ENCODE measurements at places on chromosomes 4 and X.
A peak's percentile ranks its signal among the peaks of the same experiment; 100 is the strongest.

- DNase-seq, result no peak
These were observed 228.3 kb upstream of the TTC29 start for GRCh38 chr4:147173797-147174432.

DNA sequence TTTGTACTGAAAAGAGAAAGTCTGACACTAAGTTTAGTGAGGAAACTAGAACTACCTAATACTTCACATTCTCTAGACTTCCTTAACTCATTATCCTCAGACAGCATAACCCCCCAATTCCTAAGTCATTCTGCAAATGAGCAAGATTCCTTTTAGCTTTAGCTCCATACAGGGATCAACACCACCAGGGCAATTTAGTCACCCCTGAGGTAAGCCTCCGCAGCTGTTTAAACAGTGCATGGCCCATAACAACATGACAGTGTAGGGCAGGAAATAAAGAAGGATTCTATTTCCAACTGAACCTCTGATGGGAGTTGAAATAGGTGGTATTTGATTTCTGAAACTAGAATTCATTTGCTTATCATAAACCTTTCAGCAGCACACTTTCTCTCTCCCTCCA lies 112.8 kb upstream of the DKK2 start:
- no peak for DNase-seq

DNA sequence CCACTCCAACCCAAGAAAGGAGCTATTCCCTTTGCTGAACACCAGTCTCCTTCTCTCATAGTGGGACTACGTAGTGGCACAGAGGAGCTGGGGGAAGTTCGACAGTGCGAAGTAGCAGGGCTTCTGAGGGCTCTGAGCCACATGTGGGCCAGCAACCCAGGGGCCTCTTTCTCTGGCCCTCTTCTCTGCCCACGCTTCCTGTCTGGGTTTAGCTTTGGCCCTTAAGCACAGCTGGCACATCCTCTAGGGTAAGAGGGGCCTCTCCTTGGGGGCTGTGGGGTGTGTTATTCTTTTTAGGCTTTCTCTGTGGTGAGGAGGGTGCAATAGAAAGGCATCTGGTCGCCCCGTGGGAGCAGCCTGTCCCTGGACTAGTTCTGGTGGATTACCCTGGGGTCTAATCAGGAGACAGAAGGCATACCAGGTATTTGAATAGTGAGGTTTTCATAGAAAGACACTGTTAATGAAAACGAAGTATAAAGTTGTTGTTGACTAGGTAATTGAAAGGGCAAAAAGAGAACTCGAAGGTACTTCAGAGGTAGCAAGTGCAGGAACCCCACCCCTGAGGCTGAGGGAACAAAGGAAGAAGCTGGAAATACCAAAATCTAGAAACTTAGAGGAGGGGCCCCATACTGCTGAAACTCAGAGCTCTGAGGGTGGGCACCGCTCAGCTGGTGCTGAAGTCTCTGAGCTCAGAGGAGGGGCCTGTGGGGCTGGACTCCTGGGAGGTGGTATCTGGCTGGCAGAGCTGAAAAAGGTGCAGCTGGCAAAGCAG lies 151.9 kb upstream of the RPS6KA3 start:
- no peak for DNase-seq

DNA sequence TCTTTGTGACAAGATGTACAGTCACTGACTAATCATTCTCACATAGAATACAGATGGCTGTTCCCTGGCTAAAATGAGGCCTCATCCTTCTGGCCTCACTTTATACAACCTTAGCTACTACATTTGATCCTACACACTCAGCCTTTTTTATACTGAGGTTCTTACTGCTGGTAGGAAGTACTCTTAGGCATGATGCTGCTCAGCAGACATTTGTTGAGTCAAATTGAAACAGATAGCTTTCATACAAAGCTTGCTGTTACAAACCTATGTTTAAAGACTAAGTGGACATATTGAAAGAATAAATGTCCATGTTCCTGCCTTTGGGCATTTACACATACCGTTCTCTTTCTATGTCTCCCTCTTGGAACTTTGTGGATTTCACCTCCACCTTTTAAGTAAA lies 154.9 kb downstream of the NPFFR2 start:
- no peak for DNase-seq

DNA sequence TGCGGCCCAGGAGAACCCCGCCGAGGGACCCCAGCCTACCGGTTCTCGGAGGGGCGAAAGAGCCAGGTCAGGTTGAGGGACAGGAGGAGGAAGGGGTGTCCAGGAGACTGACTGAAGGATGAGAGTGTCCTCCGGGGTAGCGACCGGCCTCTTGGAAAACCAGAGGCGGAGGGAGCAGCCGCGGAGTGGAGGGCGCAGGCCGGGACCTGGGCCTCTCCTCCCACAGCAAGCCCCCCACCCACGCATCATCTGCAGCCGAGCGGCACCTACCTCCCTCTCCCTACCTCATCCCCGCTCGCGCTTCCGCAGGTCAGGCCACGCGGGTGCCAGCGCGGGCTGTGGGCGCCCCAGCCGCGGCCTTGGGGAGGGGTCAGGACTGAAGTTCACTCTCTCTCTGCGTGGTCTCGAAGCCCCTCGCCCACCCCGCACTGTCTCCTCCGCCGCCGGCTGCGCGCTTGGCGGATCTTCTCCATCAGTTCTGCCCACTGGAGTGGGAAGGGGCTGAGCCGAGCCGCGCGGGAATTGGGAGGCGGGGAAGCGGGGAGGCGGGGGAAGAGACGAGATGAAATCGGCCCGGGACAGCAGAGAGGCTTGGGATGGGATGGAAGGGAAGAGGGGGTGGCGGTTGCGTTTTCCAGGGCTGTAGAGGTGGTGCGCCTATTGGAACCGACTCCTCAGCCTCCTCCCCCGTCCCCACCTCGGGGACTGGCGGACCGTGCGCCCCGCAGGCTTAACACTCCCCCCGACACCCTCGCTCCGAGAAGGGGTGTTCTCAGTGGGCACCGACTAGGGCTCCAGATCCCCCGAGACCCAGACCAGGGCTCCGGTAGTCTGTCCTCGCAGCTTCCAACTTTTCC lies 1.8 kb downstream of the NLGN4X start:
- DNase-seq, result no peak

- DNase-seq, result no peak
These were observed 126.2 kb downstream of the SORBS2 start for GRCh38 chr4:185685804-185686203.

DNA sequence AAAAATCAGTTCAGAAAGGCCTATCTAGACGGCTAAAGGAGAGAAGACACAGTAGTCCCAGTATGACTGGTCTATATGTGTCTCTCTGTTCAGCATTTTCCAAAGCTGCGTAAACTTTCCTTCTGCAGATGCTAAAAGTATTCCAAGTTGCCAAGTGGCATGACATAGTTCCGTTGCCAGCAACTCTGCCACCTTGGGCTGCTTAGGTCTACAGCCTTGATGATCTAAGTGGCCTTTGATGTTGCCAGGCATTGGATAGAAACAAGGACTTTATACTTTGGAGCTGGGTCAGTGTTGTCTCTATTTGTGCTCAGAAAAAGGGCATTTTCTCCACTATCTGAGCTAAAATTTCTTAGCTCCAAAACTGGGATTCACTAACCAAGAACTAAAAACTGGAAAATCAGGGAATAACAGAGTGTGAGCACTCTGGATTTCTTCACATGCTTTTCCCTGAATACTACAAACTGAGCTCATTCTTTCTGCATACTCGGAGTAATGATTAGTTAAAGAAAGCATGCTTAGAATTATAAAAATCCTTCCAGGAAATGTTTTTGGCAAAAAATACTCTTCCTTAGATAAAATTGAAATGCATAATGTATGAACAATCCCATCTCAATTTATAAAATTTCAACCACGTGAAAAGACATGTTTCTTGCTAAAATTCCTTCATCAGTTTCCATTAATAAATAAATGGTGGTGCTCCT lies 191.4 kb downstream of the ADAMTS3 start:
- no peak for DNase-seq

DNA sequence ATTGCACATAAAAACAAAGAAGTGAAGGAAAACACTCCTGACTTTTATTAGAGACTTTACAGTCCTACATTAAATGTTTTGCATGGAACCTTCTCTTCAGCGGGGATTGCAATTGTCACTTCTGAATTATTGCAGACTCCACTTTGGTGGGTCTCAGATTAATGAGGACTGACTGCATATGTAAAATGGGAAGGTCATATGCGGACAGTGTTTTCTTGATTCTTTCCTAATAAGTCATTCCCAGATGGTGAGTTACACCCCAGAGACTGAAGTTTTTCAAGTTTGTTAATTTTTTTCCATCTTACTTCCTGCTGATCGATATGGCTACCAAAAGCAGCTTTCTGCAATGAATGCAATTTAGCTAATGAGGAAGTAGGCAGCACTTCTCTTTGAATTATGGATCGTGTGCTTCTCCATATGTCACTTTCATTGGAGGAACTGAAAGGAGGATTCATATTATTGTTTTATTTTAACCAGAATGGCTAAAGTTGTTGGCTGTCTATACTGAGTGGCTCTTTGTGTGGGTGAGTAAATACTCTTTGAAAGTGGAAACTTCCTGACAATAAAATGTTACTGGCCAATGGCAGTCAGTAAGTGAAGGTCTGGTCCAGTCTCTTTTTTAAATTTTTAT lies 119.3 kb upstream of the CLNK start:
- DNase-seq, result peak; percentile 3

DNA sequence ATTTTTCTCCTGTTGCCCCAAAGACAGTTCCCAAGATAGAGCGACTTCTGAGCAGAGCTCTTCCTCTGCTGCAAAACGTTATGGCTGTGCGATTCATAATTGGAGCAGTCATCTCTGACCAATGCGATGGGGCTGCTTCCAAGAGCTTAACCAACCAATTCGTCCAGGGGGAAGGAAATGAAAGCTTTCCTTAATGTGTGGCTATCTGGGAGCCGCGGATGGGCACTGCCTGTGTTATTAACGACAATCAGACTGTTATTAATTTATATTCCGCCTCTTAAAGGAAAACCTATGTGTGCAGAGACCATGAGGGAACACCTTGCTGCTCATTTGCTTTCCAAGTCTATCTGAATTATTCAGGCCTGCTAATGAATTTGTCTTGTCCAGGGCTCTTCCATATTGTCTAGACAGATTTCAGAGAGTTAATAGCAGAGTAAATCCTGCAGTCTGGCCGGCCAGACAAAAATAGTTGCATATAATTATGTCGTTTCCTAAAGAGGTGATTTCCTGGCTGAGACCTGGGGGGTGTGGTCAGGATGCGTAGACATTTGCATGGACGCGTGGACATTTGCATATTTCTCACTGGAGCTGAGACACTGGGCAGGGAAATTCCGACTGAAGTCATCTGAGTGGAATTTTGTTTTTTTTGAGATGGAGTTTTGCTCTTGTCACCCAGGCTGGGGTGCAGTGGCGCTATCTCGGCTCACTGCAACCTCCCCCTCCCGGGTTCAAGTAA lies 135.4 kb downstream of the HMX1 start:
- no peak for DNase-seq

GRCh38 chr4:188008377-188008776 lies 12.8 kb downstream of the ZFP42 start:
- DNase-seq, result no peak

DNA sequence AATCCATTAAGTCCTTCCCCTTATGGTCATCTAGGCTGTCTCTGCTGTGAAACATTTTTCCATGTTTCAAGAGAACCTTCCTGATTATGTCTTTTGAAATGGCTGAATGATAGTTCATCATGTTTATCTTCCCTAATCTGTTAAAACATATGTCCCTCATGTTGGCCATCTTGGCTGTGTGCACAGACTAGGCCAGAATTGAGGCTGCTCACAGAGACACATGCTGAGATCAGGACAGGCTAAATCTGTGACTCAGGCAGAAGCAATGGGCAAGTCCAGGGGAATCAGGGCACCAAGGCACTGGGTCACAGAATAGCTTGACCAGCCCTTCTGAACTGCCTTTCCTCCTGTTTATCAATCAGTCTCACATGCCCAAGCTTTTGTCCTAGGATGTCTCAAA lies 78.3 kb downstream of the FHDC1 start:
- no peak for DNase-seq

DNA sequence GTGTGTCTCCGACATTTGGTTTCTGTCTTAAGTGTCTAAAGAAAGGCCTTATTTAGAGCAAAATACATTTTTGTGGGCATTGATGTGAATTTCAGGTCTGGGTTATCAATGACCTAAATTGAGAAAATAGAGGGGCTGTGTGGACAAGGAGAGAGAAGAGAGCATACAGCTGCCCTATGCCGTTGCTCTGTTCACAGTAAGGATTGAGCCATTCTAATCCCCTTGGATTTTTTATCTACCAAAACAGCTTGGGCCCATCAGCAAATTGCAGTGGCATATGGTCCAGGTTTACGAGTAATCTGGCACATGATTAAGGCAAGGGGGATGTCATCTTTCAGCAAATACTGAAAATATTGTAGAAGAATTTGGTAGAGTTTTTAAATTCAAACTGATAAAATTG lies 210.2 kb downstream of the ANTXR2 start:
- no peak for DNase-seq

- no peak for DNase-seq
These were observed 6.4 kb upstream of the FRMPD3 start for GRCh38 chrX:107442914-107443527.

DNA sequence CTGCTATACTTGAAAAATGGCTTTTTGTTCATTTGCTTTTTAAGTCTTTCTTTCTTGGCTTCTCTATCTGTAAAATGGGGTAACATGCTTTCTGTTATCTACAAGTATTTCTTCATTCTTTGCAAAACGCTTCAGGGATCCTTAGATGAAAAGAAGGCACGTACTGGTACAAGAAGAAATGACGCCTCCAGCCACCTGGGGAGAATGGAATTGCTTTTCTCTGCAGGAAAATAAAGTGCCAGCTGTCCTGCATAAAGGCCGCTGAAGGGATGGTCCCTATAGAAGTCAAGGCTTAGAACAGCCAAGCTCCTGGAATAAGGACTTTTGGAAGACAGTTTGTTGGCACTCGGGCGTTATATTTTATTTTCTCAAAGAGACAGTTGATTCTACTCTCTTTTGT lies 210.8 kb upstream of the RASGEF1B start:
- no peak for DNase-seq

DNA sequence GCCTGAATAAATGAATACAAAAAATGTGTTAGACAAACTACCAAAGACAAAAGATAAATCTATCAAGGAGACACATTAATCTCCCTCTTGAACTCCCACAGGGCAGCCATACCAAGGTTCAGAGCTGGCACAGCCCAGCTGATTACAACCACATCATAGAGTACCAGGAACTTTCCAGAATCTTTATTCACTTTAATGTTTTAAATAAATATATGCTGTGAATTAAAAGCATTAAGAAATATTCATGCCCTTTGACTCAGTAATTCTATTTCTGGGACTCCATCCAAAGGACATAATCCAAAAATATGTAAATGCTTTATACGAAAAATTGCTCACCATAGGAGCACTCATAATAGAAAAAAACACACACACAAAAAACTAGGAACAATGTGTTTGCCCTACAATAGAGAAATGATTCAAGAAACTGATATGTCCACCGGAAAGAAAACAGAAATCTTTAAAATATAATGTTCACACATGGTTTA lies 126.0 kb downstream of the LDB2 start:
- no peak for DNase-seq

DNA sequence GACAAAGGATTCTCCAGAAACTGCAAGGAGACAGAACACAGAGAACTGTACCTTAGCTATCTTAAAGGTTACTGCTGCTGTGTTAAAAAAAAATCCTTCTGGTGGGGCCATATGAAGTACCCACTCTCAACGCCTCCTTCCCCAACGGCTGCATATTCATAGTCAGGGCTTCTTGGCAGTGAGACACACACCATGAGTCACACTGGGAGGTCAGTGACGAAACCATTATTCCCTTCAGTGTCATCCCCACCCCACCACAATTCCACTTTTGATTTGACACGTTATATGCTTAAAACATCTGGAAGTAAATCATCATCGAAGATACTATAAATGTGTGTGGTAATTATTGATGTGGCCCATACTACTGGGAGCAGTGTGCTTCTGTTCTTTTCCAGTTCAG lies 271.5 kb downstream of the LDB2 start:
- DNase-seq, result no peak
